ENCODE measurements at places on chromosomes 6 and 20.

DNA sequence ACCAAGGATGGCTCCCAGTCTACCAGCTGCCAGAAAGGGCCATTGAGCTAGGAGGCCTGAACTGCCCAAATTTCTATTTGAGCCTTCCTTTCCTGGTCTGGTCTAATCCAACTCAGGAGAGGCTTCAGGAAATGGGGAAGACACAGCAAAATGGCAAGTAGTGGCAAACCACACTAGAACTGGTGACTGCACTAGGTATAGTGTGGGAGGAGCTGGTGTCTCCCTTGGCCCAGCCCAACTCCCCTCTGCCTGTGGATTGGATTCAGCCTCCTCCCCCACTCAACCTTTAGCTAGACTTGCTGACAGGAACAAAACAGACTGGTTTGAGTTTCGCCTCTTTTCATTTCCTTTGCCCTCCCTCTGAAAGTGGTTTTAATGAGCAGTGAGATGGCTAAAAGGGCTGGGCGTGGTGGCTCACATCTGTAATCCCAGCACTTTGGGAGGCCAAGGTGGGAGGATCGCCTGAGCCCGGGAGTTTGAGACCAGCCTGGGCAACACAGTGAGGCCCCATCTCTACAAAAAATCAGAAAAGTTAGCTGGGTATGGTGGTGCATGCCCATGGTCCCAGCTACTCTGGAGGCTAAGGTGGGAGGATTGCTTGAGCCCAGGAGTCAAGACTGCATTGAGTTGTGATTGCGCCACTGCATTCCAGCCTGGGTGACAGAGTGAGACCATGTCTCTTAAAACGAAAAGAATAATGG is 17.5 kb downstream of the MRPS18A start:
- DNase-seq: no peak

DNA sequence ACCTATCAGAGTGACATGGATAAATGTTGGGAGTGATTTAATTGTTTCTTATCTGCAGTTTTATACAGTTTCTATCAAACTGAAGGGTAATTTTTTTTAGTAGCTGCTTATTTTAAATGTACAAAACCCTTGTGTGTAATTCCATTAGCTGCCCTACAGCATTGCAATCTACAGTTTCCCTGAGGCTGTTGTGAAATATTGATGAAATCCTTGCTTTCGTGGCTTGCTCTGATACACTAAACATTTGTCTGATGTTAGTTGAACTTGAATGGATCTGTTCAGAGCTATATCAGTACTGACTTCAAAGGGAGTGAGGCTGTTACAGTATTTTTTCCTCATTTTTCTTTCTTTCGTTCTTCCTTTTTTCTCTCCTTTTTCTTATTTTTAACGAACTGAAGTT is 255.4 kb downstream of the TSHZ2 start:
- DNase-seq: no peak

GRCh38 chr6:107770541-107770940 is 53.6 kb downstream of the SCML4 start:
- DNase-seq: no peak

DNA sequence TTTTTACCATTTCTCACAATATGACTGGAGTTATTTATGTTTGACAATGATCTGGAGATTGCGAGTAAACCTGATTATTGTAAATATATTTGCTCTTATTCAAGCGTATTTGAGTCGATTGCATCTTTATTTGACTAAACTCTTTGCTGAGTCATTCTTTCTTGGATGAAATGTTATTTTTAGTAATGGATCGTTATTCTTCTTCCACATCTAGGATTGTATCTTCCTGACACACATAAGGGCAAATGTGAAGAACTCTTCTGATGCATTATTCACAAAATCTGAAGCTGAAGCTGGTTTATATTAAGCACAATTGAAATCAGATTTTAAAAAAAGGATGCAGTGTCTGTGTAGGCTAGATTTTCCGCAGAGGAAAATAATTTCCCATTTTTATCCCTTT is 68.2 kb downstream of the SEL1L2 start:
- no peak for DNase-seq

DNA sequence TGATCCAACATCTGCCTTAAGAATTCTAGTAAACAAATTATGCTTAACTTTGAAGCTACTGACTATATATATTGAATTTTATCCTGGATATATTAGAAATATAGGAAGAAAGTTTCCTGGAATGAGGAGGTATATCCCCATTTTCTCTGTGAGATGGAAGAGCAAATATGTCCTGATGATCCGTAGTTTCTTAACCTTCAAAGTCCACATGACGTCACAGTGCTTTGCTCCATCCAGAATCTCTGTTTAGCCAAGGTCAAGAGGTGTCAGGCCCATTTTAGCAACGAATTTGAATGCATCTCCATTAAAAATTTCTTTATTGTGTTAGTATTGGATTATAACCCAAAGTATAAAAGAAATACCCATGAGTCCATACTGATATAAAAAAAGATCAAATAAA is 162.5 kb downstream of the PRL start:
- DNase-seq: no peak

GRCh38 chr20:52193133-52193532 is 1.6 kb upstream of the ZFP64 start:
- no peak for DNase-seq

DNA sequence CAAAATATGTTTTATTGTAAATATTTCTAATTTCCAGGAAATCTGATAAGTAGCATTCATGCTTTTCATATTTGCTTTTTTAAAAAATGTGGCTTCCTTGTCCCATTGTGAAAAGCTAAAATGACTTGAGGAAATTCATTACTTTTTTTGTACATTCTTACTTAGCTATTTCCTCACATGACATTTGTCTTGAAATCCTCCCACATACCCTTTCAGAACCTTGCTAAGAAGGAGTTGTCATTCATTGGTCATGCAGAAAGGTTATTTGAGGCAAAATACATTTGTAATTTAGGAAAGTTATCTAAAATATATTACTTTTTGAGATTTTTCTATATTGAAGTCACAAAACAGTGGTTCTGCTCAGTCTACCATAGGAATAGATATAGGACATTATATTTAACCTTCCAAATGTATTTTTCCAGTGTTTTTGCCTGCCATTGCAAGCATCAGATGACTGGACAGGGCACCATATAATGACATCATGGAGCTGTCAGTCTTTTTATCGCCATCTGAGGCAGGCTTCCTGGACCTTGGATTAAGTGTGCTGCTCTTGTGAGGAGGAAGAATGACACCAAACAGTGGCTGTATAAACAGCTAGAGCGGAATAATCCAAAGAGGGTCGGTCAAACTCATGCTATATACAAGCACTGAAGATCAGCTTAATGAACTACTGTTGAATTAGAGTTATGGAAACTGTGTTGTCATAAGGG is 109.4 kb upstream of the HCRTR2 start:
- no peak for DNase-seq

DNA sequence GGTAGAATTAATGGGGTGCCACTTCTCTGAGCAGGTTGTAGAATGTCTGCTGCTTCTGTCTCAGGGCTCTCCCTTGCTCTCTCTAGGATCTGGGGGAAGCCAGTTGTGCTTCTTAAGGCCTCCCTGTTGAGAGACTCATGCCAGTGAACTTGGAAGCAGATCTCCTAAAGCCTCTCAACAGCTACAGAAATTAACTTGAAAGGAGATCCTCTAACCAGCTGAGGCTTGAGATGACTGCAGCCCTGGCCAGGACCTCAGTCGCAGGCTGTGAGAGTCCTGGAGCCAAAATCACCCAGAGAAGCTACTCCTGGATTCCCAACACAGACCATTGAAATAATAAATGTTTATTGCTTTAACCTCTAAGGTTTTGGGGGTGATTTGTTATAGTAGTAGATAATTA is 180.2 kb upstream of the MARCKS start:
- DNase-seq: peak; percentile 33
